ENCODE measurements at places on chromosomes 5 and 9.
A peak's percentile ranks its signal among the peaks of the same experiment; 100 is the strongest.

- DNase-seq, result no peak
These were observed 161.8 kb upstream of the MAP1B start for GRCh38 chr5:71945436-71945835.

DNA sequence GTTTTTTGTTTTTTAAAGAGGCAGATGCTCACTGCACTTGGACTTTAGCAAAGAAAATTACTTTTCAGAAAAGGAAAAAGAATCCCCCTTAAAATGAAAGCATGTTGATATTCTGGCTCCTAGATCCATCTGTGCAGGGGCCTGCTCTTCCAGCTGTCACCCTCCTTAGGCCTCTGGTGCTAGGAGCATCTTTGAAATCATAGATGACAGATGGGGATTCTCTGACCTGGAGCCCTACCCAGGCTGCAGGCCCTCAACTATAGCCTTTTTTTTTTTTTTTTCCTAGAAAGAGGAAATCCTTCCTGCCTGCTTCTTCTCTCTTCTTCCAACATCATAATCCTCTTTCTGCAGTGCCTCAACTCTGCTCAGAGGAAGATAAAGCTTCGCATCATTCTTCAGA is 16.3 kb upstream of the DCP2 start:
- DNase-seq, result no peak

- DNase-seq, result no peak
These were observed 751.1 kb downstream of the TLR4 start for GRCh38 chr9:118455259-118455658.

DNA sequence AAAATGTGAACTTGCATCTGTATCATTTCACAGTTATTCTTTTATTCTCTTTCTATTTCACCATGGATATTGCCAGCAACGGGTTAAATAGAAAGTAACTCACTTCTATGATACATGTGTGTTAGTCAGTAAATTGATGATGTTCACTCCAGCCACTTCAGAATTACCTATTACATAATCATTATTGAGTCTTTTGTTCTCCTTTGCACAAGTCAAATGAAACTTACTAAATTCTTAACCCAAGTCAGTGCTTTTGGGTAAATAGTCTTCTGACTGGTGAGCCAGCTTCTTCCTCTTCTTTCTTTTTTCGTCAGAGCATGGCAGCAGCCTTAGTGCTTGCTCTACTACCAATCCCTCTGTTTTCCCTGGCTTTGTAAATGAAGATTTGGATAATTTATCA is 344.3 kb downstream of the RAB3C start:
- no peak for DNase-seq

DNA sequence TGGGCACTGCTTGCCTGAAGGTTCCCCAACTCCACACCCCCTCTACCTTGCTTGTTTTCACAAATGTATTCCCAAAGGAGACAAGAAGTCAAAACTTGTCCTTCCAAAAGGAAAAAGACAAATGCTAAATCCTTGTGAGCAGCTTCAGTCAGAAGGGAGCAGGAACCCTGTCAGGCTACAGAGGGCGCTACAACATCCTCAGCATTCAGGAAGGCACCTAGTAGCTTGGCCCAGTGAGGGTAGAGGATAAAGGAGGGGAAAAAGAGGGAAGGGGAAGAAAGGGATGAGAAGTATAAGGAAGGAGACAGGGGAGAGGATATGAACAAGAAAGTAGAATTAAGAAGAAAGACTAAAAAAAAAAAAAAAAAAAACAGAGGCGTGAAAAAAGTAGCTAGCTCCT is 97.5 kb downstream of the MLLT3 start:
- no peak for DNase-seq

GRCh38 chr9:130565792-130566191 is 13.6 kb upstream of the FUBP3 start:
- DNase-seq, result no peak

DNA sequence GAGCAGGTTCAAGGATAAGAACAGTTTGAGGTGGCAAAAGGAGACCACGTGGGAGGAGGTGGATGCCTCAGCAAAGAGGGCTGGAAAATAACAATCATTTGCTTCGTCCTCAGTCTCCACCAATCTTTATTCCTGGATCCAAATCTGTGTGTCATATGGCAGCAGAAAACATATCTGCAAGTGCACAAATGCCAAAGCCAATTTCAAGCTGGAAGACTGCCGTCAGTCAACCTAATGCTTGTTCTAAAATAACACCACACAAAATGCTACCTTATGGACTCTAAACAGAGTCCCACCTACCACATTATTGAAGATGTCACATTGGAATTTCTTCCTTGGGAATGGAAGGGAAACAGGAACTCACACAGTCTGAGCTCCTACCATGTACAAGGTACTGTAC is 129.1 kb downstream of the CDK5RAP2 start:
- DNase-seq, result no peak

DNA sequence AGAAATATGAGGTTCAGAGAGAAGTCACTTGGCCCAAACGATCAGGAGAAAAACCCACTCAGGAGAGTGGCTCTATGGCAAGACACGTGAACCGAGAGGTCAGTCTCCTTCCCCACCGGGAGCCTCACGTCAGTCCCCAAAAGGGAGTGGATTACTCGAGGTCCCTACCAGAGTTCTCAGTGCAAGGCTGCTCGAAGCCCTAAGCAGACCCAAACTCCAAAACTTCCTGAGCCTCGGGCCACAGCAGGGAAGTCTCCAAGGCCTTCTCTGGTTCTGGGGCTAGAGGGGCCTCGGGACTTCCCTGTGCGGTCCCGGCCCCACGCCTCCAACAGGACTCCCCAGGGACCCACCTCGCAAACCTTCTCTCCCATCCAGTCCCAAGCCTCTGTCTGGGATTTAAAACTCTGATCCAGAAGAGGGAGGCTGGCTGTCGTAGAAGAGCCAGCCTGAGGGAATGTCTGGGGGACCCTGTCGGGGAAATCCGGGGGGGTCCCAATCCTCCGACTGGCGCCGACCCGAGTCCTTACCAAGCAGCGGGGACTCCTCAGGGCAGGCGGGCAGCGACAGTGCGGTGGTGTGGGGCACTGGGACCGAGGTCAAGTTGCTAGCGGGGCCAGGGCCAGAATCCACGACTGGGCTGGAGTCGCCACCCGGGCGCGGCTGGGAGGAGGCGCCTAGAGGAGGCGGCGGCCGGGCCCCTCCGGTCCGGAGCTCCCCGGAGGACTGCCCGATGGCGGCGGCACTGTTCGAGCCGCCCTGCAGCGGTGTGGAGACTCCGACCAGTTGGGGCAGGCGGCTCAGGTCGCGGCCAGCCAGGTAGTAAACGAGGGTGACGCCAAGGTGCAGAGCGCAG is 679 bp downstream of the B4GALT1 start:
- DNase-seq, result no peak

GRCh38 chr9:37801287-37801850 is 772 bp downstream of the DCAF10 start:
- DNase-seq, result no peak

- no peak for DNase-seq
These were observed 85.1 kb downstream of the SSBP2 start for GRCh38 chr5:81665795-81666194.

DNA sequence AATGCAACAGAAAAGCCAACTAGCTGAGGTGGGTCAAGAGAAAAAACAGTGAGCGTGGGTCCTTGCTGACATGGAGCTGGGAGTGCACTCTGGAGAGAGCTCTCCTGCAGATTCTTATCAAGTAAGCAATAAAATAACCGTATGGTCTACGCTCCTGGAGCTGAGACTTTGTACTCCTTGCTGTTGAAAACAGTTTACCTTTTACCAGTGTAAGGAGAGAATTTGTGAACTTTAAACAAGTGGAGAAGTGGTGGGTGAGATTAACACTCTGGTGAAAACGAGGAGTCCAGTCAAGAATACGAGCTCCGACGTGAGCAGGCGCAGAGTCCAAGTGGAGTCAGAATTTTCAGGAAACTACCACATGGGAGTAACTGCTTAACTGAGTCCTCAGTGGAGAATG is 156.1 kb upstream of the ERCC6L2 start:
- DNase-seq, result no peak

- DNase-seq, result no peak
These were observed 321.9 kb downstream of the CDK5RAP2 start for GRCh38 chr9:120258096-120258495.

DNA sequence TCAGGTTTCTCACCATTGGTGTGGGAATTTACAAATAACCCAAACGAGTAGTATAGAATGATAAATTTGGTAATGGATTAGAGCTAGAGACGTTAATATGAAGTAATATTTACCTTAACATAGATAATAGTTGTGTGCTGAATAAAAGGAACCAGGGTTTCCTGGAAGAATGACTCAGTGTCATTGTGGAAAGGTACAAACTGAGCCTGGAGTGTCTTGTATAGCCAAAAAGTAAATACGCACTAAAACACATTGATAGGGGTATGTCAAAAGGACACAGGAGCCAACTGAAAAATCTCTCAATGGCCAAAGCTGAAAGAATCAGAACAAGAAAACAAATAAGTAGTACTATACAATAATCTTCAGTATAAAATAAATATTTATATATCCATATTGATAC is 363.5 kb downstream of the SLCO4C1 start:
- no peak for DNase-seq

GRCh38 chr5:73204332-73204731 is 31.3 kb downstream of the TMEM174 start:
- DNase-seq, result peak; percentile 94

DNA sequence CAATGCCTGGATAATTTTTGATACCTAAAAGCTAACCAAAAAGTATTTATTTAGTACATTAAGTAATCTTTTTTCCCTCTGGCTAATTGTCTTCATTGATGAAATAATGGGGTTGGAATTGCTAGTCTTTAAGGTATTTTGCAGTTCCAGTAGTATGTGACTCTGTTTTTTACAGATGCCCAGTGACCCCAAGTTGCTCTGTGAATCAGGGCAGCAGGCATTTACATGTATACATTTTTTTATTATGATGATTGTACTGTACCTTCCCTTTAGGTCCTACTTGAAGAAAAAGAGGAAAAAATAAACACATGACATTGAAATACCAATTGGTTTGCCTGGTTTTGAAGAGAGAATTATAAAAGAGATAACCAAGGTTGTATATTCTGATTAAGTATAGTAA is 385.5 kb downstream of the ADGRV1 start:
- no peak for DNase-seq

DNA sequence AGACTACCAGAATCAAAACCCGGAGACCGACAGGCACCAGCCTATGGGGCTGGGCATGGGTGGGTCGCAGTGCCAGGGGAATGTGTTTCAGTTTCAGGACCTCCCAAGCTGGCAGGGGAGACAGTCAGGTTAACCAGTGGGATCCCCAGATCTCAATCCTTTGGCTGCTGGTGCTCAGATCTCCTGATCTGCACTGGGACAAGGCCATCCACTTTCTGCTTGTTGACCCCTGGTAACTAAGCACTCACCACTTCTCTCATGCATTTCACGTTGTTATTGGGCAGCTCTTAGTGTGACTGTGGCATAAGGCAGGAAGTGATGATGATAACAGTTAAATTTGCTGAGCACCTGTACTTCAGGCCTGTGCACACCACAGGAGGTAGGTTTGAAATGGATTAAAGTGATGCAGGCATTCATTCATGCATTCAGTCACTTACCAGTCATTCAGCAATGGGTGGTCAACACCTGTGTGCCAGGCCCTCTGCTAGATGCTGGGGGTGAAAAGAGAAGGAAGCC is 42.1 kb upstream of the STXBP1 start:
- DNase-seq, result no peak

DNA sequence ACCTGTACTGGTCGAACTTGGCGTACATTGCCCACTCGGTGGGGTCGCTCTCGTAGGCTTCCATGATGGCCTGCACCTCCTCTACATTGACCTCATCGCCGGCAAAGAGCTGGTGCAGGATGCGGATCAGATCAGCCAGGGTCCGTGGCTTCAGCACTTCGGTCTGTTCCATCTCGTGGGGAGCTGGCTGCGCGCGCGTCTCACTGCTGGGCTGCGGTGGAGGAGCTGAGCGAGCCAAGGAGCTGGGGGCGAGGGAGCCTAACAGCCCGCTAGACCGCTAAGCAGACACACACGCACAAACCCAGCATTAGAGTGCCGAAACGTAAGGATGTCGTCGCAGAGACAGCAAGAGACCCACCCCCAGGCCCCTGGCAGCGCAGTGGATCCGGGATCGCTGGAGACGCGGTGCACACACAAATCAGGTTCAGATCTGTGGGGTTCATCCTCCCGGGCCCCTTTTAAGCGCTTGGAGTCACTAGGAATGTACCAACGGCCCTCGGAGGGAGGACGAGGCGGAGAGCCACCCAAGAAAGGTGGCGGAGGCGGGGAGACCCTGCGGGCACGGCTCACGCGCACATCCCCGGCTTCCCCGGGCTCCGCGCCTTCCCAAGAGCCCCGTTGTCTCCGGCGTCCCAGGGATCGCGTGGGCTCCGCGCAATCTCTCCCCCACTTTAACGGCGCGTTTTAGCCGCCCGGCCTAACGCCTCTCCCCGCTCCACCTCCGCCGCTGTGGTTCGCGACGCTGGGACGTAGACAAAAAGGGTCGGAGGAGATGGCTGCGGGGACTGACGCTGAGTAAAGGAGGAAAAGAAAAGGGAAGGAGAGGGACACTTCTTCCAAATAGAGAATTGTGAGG is at the start of gene CDO1:
Gene CDO1 (minus strand): TSS at position 434 of the 856 bp plus-strand sequence. CDS start 262 bp downstream, at position 172.
- DNase-seq, result no peak

DNA sequence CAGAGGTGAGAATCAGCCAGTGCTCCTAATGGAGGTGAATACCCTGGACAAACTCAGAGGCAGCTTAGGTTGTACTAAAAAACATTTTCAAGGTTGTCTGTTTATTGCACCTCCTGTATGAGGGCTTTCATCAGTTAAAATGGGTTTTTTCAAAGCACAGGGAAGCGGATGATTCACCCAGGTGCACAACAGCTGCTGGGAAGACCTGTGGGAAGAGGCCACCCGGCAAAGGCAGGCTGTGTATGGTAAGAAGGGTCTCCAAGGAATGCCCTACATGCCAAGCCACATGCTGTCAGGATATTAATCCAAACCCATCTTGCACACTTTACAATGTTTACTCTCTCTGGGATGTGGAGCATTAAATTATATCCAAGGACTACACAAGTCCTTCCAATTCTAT is 14.7 kb downstream of the SIL1 start:
- peak; percentile 63 for DNase-seq

- no peak for DNase-seq
These were observed 226.3 kb downstream of the SMARCA2 start for GRCh38 chr9:2241461-2241835.

DNA sequence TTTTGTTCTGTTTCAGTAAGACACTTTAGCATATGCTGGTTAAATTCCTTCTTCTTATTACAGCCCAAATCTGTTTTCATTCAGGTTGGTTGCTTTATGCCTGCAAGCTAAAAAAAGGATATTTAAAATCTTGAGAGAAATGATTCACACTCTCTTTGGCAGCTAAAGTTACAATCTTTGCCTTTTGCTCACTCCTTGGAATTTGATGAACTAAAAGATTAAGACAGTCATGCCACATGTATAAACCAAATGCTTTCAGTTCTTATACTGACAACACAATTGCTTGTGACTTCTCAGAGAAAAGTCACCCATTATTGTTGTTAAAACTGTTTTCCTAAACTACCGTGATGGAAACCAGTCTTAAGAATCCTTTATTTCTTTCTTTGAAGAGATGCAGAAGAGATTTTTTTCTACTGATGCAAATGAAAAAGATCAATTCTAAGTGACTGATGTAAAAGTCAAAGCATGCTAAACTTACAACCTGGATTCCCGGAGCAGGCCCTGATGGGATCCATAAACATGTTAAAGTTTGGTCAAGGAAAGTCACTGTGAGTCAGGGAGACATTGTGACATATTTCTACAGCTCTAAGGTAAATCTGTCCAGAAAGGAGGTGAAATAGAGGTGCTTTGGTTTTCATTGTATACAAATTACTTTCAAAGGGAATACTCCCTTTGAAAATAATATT is 144.2 kb upstream of the CDH10 start:
- no peak for DNase-seq
